ENCODE measurements at places on chromosomes 5 and 9. TPM values are rescaled to one million over a fixed set of nuclear protein-coding genes. Genes with fewer than 3 reads are reported as not detected.

LCN12 gene
- total RNA-seq, result not detected

SPEF2 gene
- total RNA-seq, result 3.3 TPM

URM1 gene
- 28.2 TPM for total RNA-seq

ASTN2 gene
- total RNA-seq, result 5.5 TPM

SYNPO gene
- total RNA-seq, result 1.5 TPM

ALDH1B1 gene
- total RNA-seq, result 31.6 TPM

SLC25A48 gene
- not detected for total RNA-seq

COL23A1 gene
- not detected for total RNA-seq

SLIT3 gene
- 2.9 TPM for total RNA-seq

CLIC3 gene
- 0.20 TPM for total RNA-seq

SLC45A2 gene
- total RNA-seq, result 0.20 TPM

PRRX2 gene
- 21.3 TPM for total RNA-seq

ITGA1 gene
- total RNA-seq, result 7.0 TPM

PCDHGA1 gene
- 0.59 TPM for total RNA-seq

OLFML2A gene
- total RNA-seq, result 47.8 TPM

PTGES gene
- 56.2 TPM for total RNA-seq
